Activated T-cell treated with anti-CD3 and anti-CD28 coated beads for 48 hours (primary cell): ENCODE measurements at places on chromosomes 2 and 18.

DNA sequence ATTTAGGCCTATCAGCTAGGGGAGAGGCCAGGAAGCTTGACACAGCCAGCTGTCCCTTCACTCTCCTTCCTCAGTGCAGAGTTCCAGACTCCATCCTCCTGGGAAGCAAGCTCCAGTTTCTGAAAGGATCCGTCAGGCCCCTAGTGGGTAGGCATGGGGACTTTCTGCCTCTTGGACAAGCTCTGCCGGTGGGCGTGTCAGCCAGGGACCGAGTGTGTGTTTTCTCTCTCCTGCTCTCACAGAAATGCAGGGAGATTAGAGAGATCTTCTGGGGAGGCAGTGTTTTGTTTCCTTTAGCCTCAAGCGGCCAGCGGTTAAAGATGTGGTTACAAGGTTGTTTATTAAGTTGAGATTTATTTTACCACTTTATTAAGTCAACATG lies 29.9 kb upstream of the OTOS start:
- no peak for DNase-seq

GRCh38 chr2:71592181-71592711 lies 138.9 kb downstream of the DYSF start:
- DNase-seq: no peak

DNA sequence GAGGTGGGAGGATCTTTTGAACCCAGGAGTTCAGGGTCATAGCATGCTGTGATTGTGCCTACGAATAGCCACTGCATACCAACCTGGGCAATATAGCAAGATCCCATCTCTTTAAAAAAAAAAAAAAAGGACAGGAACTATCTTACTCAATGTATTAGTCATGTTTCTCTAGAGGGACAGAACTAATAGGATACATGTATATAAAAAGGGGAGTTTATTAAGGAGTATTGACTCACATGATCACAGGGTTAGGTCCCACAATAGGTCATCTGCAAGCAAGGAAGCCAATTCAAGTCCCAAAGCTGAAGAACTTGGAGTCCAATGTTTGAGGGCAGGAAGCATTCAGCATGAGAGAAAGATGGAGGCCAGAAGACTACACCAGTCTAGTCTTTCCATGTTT lies 18.8 kb upstream of the CASP10 start:
- DNase-seq: no peak

DNA sequence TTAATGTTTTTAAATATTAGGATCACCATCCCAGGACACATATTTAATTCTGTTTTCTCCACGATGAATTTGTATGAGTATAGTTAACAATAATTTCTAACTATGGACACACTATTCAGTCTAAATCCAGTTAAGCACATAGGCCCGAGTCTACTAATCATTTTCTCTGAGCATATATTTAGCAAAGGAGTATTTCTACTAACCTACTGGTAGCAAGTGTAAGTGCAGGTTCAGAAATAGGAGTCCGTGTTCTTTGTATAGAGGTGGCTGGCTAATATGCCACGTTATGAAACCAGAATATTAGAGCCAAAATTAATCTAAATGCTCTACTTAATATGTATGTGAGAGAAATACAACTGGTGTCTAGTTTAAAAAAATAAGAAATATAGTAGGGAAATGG lies 416.6 kb upstream of the NXPH2 start:
- DNase-seq: no peak

GRCh38 chr18:24262087-24262486 lies 123.2 kb downstream of the CABYR start:
- no peak for DNase-seq

- DNase-seq: no peak
Measured at GRCh38 chr2:33134086-33134771, 187.5 kb downstream of the LTBP1 start.

DNA sequence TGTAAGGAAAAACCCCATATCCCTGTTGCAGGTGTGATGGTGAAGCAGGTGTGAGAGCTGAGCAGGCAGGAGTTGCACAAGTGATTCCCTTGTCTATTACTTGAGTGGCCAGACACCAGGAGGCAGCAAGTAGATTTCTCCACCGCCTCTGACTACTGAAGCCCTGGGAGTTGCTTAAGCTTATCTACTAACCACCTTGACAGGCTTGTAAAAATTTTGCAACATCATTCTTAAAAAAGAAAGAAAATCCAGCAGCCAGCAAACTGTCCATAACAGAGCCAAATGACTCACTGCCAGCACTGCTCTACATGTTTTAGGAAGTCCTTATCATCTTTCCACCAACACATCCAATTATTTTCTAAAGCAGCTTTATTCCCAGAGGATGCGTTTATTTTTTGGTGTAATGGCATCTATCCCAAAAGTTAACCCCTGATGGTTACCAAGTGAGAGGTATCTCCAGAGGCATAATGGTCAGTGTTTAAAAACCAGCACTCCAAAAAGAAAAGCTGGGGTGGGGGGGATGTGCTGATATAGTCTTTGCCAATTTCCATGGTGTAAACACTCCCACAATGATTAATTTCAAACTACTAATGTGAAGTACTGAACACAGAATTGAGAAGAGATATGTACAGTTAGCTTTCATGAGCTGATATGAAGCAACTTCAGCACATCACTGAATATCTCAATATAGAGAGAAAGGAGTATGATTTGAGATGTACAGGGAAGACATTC lies 16.3 kb upstream of the GPR39 start:
- DNase-seq: no peak

DNA sequence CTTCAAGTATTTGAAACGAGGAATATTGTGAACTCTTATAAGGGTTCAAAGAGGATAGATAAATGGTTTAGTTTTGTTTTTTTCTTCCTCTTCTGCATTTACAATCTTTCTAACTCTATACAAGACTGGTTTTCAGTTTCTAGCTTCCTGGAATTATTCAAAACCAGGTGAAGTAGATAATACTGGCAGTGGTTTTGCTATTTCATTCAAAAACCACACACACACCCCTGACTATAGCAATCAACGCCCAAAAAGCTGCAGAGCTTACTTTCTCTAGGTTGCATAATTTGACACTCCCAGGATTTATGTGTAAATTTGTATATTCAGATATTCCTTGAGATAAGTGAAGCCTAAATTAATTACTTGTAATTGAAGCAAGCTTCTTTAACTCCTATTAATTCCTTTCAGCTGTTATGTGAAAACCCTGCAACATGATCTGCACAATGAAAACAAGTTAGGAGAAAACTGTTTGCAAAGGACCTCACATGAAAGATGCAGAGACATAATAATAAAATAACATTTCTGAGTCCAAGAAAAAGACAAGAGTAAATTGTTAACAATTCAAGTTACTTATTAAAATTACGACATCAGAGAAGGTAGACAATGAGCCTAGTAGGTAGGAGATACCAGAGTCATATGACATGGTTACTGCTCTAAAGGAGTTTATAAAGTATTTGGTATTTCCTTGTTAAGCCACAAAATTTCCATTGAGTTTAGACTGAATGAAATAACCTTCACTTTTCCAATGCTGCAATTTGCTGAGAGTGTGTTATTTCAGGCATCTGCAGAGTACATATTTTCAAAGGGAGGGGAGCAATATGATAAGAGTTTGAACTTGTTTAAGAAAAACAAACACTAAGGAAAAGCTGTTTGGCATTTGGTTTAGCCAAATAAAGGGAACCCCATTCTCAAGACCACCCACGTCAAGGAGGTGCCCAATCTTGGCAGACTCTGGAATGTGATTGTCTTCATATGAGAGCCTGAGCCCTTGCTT lies 1.6 kb upstream of the NFE2L2 start:
- no peak for DNase-seq

GRCh38 chr2:23905155-23905554 lies 21.8 kb downstream of the ATAD2B start:
- DNase-seq: no peak

DNA sequence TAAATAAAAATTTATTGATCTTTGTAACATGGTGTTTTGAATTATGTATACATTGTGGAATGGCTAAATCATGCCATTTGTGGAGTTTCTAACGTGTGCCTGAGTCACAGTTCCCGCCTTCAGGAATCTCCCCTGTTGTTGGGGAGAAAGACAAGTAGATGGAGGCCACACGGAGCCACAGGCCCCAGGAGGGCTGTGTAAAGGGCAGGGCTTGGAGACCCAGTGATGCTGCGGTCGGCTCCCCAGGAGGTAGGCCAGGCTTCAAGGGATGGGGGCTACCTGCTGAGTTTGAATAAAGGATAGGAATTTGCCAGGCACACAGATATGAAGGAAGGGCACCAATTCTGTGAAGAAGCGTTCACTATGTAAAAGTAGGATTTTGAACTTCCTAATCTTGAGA lies 257.1 kb downstream of the GBX2 start:
- no peak for DNase-seq

DNA sequence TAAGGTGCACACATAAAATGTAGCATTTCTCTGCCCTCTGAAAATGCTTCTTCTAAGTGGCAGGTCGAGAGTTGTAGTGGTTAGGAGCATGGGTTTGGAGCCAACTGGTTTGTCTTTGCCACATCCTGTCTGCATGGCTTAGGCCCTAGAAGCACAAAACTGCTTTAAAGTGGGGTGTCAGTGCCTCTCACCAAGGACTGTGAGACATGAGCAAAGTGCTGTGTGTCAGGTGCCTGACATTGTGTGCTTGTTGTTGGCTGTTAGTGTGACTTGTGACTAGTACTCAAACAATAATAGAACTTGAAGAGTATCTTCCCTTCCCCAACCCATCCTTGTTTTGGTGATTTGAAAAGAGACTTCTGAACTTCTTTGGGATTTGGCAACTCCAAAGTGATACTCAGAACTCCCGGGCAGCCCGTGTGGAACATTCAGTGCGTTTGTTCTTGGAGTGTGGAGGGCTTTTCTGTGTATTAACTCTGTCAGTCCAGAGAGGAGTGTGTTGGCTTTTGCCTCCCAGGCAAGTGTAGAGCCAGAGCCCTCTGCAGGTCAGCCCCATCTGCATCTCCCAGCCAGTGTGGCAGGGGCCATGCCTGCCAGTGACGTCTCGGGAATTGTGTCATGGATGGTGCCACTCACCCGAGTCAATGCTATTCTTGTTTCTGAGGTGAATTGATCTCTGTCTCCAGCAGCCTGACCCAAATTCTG lies 5.0 kb downstream of the MGAT5 start:
- no peak for DNase-seq

DNA sequence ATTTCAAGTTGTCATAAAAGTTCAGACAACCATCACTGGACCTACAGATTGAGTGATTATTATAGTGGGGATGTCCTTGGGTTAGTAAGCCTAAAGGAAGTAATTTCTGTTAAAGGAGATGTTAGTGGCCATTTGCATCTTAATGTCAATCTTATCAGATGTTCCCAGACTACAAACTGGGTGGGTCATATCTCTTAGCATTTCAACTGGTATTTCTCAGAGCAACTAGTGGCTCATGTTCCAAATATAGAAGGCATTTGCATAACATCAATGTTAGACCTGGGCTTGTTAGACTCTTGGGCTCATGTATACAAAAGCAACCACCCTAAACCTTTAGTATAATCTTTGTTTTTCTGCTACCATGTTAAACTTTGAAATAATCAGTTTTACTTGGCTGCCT lies 17.9 kb downstream of the PLEKHA3 start:
- DNase-seq: no peak

GRCh38 chr18:73669297-73669696 lies 478.3 kb downstream of the FBXO15 start:
- no peak for DNase-seq

GRCh38 chr2:8149985-8150539 lies 531.8 kb upstream of the ID2 start:
- no peak for DNase-seq
